Cardiac fibroblast (primary cell): ENCODE measurements at places on chromosomes 1 and 21.

- peak; percentile 13 for DNase-seq
Measured at GRCh38 chr1:82837766-82838465, 1037.2 kb downstream of the ADGRL2 start.

- no peak for DNase-seq
Measured at GRCh38 chr1:18840145-18840544, 19.3 kb downstream of the TAS1R2 start.

GRCh38 chr1:119656410-119656955 is 8.4 kb upstream of the ZNF697 start:
- DNase-seq = no peak

- peak; percentile 41 for DNase-seq
Measured at GRCh38 chr1:20992322-20993056, 184.2 kb downstream of the EIF4G3 start.

- peak; percentile 91 for DNase-seq
Measured at GRCh38 chr1:23478896-23479665, 4.9 kb downstream of the ASAP3 start.

DNA sequence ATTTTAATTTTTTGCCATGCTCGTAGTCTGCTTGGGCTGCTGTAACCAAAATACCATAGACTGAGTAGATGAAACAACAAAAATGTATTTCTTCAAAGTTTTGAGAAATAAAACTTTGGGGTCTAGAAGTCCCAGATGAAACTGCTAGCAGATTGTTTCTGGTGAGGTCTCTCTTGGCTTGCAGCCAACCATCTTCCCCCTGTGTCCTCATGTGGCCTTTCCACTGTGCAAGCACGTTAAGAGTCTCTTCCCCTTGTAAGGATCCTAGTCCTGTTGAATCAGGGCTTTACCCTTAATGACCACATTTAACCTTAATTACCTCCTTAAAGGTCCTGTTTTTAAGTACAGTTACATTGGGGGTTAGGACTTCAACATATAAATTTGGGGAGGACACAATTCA is 86.6 kb downstream of the PTBP2 start:
- peak; percentile 21 for DNase-seq
